ENCODE measurements at places on chromosomes 7 and 10.

DNA sequence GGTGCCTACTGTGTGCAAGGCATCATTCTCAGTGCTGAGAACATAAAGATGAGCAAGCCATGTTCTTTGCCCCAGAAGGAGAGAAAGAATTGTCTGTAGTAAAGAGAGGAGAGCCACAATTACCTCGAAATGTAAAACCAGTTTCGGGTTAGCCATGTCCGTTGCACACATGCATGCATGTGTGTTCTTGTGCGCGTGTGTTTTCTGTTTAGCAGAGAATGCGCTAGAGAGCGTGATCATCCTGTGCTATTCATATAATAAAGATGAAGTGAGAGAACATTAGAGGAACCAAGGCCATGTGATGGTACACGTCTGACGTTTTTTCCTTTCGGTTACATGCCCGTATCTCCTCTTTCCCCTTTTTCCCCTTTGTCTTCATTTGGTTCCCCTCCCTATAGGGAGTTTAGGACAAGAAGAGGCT lies 158.2 kb downstream of the CELF2 start:
- no peak for DNase-seq

GRCh38 chr10:74194999-74195398 lies 44.0 kb downstream of the ADK start:
- no peak for DNase-seq

GRCh38 chr10:55734112-55734511 lies 626.9 kb downstream of the ZWINT start:
- DNase-seq = no peak

GRCh38 chr10:91034494-91035159 lies 113.7 kb upstream of the ANKRD1 start:
- no peak for DNase-seq

- DNase-seq = no peak
Measured at GRCh38 chr7:75010036-75010435, 45.5 kb downstream of the CASTOR2 start.

DNA sequence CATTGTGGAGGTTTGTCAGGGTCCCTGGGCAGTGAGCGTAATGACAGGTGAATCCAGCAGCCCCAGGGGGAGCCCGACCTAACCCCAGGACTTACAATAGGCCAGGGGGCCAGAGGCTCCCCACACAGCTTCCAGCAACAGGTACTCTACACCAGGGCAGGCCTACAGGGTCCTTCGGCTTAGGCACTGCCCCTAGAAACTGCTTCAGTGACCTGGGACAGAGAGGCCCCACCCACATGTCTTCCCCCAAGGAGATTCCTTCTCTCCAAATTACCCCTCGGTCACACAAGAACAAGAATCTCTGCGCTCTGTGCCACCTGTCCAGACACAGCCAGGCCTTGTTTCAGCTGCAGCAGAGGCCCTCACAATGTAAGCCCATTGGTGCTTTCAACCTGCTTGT lies 24.4 kb downstream of the SKIDA1 start:
- DNase-seq = no peak

DNA sequence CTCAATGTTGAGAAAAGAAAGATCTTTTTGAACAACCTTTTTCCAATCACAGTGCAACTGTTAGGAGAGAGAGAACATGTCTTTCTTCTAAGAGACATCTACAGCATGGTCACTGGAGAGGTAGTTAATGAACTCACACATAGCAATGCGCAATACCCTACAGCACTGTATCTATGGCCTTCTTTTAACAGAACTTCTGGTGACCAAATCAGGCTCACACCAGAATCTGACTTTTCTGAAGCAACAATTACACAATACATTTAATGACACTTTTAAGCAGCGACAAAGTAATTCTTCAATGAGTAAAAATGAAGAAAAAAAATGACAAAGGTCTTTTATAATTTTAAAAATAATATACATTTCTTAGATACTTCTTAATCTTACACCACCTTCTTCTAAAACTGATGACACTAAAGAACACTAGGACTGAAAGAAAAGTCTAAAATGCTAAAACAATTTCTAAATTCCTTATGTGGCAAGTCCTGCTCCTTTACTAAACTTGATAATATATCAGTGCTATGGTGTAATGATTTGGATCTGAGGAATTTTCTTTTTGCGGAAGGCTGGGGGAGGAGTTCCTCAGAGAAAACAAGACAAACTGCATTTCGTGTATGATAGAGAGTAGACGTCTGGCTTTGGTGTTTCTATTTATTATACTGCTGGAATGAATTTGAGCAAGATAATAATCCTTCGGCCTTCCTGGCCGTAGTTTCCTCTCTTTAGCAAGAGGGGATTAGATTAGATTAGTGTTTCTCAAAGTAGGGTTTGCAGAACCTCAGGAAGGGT lies 166.3 kb downstream of the ZNF438 start:
- DNase-seq = no peak

DNA sequence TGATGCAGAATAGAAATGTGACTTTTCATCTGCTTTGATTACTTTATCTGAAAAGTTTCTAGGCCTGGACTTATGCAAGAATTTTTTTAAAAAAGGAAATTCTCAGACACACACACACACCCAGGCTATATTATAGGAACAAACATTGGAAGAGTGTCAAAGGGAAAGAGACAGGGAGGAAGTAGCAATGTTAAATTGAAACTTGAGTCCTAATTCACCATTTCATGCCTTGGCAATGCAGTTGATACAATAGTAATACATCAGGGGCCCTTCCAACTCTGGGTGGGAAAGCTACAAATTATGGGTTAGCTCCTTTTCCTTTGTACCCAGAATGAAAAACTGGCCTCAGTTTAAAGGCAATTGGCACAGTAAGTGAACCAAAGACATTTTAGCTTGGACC lies 258.0 kb upstream of the LYZL1 start:
- DNase-seq = no peak

DNA sequence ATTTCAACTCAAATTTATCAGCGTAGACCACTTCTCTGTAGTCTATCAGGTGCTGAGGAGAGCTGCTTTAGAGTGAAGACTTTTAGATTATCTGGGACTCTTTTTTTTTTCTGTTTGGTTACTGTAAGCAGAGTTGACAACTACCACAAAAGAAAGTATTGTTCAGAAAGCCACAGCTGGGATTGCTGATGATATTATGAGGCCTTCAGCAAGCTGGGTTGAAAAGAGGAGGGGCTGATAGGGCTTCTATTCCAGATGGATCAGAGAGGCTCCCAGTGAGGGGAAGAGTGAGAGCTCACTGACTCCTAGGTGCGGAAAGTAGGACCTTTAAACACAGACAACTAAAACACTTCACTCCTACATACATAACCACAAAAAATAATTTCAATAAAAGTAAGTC lies 188.5 kb upstream of the FERD3L start:
- DNase-seq = no peak

DNA sequence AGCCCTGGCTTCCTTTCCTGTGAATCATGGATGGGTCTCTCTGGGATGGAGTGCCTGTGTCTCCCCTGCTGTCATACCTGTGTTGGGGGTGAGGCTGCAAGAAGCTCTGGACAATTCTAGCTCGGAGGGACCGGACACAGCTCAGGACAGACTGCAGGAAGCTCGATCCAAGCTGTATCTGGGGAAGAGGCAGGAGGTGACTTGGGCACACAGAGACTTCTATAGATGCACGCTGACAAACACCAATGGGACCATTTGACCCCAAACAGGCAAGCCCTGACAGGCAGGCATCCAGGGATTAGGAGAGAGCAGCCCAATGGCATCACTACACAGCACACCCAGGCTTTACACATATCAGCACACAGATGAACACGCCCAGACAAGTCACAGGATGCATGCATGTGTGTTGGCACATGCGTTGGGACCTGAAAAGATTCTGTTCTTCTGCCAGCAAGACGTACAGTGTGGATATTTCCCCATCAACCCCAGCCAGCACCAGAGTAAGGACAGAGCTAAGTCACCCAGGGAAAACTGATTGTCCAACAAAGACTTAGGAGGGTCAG lies 4.5 kb downstream of the LLCFC1 start:
- DNase-seq = no peak

DNA sequence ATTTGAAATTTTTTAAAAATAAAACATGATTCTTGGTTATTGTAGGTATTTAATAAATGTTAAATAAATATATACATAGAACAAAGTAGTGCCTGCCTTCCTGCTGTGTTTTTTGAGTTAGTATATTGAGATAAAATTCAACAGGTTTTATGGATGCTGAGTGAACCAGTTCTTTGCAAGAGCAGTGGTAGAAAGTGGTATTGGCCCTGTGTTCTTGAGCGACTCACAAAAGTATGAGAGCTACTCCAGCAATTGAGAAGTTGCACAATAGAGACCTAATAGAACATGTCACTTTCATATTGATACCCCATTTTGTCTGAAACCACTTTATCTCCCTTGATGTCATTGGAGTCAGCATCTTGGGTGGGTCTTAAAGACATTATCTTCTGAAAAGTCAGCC lies 32.6 kb upstream of the GJD4 start:
- no peak for DNase-seq

- no peak for DNase-seq
Measured at GRCh38 chr7:98276241-98276761, 5.2 kb upstream of the BRI3 start.

- DNase-seq = no peak
Measured at GRCh38 chr7:158016180-158017097, 571.2 kb downstream of the PTPRN2 start.

DNA sequence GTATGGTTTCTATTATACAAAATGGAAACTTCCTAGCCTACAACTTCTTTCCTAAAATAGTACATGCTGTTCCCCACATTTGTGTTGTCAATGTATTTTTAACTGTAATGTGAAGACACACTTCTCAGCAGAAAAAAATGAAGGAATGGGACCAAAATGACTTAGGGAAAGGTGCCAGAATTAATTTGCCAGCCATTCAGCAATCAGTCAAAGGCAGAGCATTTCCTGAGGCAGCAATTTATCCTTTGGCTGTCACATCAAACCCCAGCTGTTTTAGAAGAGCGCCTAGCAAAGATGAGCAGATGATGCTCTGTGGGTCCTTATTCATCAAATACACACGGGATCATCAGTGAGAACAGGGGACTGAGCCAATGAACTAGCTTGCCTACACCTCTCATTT lies 592.5 kb downstream of the KCNMA1 start:
- no peak for DNase-seq

DNA sequence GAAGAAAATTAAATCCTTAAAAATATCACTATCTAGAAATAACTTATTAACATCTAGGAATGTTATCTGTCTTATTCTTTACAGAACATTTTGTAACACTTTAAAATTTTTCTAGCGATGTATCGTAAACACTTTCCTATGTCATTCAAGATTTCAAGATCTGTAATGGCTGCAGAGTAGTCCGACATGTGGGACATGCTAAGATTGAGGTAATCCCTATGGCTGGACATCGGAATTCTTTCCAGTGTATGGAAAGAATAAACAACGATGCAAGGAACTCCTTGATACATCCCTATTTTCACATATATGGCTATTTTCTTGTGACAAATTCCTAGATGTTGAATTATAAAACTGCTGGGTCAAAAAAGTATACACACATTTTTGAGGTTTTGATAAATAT lies 37.5 kb downstream of the GNA12 start:
- DNase-seq = no peak

DNA sequence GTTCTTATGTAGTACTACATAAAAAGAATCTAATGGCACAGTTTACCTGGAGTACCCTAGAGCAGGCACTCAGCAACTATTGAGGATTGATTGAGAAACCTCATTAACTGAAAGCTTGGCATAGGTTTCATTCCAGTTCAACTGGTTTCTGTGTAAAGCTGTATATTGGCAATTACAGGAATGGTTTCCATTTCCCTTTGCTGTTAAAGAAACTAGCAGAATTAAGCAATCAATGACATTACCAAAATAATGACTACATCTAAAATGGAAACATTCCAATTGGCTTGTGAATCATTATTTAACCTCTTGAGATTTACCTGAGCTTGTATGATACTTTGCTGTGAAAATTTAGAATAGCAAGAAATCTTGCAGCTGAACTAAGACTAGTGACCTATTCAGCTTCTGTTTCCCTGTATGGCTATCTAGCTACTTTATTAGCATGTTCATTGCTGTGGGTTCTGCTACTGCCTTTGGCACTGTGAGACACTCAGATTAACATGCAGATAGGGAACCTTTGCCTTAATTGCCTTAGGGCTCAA lies 33.5 kb upstream of the CADPS2 start:
- no peak for DNase-seq

- DNase-seq = no peak
Measured at GRCh38 chr7:15867441-15867840, 181.0 kb upstream of the MEOX2 start.

GRCh38 chr7:156460858-156461627 lies 179.5 kb upstream of the RNF32 start:
- DNase-seq = no peak

- DNase-seq = no peak
Measured at GRCh38 chr7:1678571-1679325, 8.7 kb downstream of the ELFN1 start.

DNA sequence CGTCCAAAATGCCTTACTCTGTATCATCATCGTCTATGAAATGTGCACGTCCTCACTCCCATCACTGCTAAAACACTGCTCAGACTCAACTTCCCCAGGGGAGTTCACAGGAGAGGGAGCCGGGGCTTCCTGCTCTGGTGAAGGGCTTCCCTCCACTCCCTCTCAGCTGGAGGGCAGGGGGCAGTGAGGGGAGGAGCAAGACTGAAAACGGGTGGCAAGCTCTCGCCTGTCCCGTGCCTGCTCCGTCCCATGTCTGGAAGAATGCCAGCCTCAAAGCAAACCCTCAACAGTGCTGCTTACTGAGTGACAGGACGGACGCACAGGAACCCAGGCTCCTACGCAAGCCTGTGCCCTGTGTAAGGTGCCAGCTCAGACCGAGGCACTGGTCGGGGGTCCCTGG lies 25.1 kb downstream of the PRKAG2 start:
- no peak for DNase-seq

DNA sequence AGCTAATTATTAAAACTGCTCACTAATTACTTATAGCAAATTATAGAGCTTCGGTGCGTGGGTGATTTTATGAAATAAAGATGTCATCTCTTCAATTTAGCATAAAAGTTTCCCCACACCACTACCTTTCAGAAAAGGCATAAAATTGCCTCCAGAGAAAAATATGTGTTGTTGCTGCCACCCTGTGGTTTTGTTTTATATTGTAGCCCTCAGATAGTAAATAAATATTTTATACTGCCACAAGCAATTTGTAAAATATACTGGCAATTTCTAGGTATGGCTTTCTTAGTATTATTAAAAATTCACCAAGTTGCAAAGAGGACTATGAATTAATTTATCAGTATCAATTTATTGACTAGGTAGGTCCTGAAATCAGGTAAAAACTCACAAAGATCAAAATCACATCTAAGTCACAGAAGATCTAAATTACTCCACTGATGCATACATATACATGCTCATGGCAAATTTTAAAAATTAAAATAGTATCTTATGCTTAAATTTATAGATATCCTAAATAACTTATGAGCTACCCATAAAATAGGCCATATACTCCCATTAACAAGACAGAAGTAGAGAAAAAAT lies 26.5 kb downstream of the ASNS start:
- DNase-seq = no peak

All from stimulated activated CD4-positive, alpha-beta T cell treated with anti-CD3 and anti-CD28 coated beads, Interleukin-4, amount 100 ng/mL, for 1 hour (primary cell).